ENCODE measurements at places on chromosomes 6 and 20.

DNA sequence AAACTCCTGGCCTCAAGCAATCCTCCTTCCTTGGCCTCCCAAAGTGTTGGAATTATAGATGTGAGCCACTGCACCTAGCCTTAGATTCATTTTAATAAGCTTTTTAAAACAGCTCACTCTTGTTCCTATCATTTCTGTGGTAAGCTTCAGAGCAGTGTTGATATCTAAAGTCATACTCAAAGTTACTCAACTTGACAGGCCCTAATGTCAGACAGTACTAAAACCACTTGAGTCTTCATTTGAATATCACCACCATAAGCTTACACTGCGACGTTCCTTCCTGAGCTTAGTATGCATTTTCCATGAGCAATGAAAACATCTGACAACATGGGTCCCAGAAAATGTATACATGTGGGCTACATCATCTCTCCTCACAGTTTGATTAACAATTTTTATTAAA lies 6.0 kb downstream of the FUCA2 start:
- no peak for DNase-seq

GRCh38 chr6:43604174-43604573 lies 24.9 kb downstream of the GTPBP2 start:
- no peak for DNase-seq

- DNase-seq: no peak
Measured at GRCh38 chr6:160934157-160934556, 57.4 kb upstream of the MAP3K4 start.

- DNase-seq: no peak
Measured at GRCh38 chr20:6559791-6560190, 207.7 kb upstream of the BMP2 start.

DNA sequence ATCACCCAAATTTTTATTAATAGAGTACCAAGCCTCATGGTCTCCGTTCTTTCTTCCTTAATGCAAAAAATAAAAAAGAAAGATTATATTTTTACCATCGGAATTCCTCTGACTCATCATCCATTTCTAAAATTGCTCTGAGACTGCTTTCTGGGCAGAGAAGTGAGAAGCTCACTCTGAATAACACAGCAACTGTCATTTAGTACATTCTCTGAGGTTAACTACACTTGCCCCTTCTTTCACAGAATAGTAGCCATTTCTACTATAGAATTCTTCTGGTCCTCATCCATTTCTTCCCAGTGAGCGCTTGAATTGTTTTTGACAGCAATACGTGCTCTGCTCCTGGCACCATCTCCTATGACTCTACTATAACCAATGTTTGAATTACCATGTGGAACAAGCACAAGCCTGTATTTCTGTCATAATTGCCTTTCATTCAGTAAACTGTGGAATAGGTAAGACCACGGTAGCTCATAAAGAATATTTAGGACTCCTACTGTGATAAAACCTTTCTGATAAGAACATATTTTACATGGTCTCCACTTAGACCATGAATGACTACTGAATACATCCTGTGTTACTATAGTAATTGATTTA lies 435.5 kb upstream of the NRSN1 start:
- DNase-seq: no peak

DNA sequence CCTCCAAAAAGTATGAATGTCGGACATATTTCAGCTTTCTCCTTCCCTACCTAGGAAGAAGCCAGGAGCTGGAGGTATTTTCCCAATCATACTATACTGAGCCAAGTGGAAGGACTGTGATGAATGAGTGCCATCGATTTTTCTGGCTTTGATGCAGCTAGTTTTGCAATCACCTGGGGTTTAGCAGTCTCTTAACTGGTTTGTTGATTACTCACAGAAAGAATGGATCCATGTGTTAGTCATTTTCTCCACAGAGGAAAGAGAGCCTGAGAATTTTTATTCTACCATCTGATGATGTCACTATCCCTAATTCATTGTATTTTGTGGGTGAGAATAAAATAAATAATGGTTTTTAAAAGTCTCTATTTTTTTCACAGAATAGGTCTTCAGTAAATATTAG lies 282.9 kb upstream of the RNF217 start:
- no peak for DNase-seq
